ENCODE measurements at places on chromosomes 5 and 9.

GRCh38 chr5:107653685-107654084 is 17.1 kb downstream of the EFNA5 start:
- no peak for DNase-seq

DNA sequence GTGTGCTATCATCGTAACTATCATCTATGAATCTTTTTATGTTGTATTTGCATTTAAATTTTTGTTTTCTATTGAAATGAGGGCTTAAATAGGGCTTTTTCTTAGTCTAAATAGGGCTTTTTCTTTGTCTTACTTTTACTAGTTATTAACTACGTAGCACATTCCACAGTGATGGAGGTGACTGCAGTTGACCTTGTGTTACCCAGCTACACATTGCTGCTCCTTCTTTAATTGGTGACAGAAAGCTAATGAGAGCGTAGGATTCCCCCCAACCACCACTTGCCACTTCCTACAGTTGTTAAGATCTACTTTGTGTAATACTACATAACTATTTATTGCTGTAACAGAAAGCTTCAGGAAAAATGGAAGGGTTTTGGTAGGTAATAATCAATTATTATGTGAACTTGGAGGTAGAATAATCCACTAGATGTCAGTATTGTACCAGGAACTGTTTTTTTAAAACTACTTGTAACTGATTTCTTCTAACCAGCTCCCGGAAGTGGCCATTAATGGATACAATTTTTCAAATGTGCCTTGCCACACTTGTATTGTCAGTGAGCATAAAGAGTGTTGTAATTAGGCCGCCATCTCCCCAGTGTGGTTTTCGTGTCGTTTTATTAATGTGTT is 18.0 kb downstream of the MTRR start:
- DNase-seq: peak; percentile 54

DNA sequence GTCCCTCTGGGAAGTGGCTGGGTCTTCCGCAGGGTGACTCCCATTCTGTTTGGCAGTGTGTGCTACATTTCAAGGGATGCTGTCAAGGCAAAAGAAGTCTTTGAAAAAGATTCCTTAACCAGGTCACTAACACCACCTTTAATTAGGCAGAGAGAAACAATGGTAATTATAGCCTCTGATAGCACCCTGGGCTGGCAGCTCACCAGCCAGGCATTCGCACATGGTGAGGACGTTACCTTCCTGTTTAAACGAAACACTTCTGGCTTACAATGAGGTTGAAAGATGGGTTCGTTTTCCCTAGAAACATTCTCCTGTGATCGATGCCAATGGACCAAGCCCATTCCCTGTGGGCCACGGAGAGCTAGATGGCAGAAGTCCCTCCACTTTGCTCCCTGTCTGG is 230.1 kb upstream of the PANK3 start:
- no peak for DNase-seq

GRCh38 chr5:141734501-141735229 is 52.6 kb upstream of the ARAP3 start:
- DNase-seq: peak; percentile 43

GRCh38 chr5:135821802-135822201 is 12.7 kb upstream of the SLC25A48 start:
- DNase-seq: no peak

DNA sequence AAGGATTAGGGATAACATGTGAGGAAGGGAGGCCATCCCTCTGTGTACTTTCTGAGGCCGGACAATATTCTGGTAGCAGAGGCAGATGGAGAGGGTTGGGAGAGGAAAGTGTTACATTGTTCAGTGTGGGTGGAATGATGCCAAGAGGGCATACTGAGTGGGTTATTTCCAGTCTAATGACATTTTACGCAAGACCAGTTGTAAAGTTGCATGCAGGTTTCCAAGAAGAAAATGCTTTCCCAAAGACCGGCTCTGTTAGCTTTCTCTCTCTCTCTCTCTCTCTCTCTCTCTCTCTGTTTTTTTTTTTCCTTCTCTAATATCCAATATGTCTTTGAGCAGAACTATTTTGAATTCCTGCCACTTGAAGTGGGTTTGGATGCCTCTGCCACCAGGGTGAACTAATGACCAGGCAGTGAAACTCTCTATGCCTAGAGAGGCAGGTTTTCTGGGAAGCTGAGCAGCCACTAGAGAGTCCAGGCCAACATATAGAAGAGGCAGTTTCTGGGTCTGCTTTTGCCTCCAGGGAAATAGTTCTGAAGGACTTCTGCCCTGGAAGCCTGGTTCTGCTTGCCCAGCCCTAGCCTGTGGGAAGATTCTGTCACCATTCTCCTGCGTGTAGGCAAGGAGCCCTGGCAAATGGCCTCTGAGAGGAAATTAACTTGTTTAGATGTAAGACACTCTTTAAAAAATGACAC is 24.4 kb upstream of the ZNF366 start:
- no peak for DNase-seq

- DNase-seq: no peak
Measured at GRCh38 chr9:98854266-98854665, 46.8 kb downstream of the GALNT12 start.

DNA sequence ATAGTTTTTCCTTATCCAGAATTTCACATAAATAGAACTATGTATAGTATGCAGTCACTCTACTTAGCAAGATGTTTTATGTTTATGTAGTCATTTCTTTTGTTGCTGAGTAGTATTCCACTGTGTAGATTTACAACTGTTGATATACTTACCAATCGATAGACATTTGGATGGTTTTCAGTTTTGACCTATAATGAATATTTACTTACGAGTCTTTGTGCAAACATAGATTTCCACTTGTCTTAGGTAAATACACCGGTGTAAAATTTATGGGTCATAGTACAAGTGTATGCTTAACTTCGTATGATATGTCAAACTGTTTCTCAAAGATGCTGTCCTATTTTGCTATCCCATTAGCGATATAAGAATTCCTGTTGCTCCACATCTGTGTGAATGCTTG is 19.7 kb upstream of the OR2K2 start:
- DNase-seq: peak; percentile 46

GRCh38 chr5:175517824-175518450 is 39.6 kb downstream of the SFXN1 start:
- DNase-seq: no peak

GRCh38 chr9:70085241-70085640 is 41.6 kb downstream of the MAMDC2 start:
- no peak for DNase-seq

- no peak for DNase-seq
Measured at GRCh38 chr5:108743846-108744245, 3.9 kb upstream of the FER start.

- DNase-seq: no peak
Measured at GRCh38 chr5:62780888-62781287, 202.3 kb downstream of the LRRC70 start.

- DNase-seq: no peak
Measured at GRCh38 chr5:108061941-108062340, 320.0 kb downstream of the FBXL17 start.

DNA sequence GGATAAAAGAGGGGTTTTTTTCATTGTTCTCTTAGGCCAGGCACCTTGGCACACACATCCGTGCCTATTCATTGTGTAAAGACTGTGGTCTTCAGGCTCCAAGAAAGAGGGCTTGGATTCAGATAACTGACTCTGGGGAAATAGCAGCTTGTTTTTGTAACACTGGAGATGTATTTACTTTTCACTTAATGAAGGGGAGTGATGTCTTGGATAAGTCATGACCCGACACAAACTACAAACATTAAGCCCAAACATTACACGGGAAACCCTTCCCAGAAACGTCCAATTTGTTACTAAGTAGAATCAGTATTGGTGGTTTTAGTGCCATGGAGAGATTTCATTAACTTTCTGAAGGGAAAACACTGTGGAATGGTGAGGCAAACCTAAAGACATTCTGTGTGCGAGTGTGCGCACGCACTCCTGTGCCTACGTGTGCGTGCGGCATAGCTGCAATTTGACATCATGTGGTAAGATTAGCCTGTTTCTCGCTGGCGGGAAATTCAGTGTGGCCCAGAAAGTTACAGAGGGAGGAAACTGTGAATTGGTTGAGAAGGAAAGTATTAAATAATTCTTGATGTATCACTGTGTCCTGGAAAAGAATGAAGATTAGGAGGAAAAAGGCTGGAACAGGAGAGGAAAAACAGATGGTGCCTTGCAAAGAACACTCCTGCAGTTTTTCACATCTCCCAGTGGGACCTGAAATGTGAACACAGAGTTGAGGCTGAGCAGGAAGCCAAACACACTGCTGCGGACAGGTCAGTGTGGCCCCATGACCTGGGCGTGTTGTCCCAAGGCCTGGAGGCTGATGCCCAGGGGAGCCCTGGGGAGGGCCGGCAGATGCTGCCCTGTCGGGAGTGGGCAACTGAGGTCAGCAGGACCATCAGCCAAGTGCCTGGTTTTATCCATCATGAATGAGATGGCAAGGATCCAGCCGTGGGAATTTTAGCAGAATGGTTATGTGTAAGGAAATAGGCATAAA is 108.5 kb downstream of the GAS1 start:
- no peak for DNase-seq

DNA sequence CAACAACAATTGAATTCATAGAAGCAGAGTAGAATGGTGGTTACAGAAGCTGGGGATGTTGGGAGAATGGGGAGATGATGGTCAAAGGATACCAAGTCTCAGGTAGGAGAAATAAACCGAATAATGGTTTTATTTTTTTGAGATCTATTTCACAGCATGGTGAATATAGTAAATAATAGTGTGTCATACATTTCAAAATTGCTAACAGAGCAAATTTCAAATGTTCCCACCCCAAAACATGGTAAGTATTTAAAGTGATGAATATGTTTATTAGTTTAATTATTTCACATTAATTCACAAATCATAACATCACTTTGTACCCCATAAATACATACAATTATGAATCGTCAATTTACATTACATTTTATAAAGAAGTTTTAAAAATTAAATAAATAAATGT is 72.7 kb upstream of the ATG10 start:
- no peak for DNase-seq

DNA sequence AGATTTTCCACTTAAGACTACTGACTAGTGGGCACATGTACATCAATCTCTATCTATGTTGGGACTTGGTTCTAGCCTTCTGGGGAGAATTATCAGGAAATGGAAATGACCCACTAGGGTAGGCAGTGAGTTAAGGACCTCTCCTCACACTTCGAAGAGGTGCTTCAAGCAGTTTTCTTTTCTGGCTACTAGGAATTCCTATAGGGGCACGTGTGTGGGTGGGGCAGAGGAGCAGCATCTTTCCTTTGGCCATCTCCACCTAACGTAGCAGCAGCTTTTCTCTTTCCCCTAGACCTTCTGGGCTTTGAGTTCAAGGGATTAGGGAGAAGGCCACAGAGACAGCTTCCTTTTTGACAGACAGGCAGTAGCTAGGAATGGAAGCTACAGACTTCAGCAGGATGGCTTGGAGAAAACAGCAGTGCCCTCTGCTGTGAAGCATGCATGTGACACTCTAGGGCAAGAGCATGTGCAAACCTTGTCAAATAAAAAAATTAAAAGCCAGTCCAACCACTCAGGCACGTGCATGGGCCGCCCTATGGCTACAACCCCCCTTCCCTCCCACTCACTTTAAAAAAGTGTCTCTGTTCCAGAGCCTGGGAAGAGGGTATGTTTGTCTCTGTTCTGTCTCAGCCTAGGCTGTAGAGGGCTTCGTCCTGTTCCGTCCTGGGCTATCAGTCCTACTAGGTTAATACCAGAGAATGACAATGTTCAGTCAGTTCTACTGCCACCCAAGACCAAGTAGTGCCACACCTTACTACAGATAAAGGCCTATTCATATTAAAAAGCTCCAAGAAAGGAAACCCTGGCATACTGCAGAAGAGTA is 8.7 kb upstream of the GFRA3 start:
- peak; percentile 32 for DNase-seq

DNA sequence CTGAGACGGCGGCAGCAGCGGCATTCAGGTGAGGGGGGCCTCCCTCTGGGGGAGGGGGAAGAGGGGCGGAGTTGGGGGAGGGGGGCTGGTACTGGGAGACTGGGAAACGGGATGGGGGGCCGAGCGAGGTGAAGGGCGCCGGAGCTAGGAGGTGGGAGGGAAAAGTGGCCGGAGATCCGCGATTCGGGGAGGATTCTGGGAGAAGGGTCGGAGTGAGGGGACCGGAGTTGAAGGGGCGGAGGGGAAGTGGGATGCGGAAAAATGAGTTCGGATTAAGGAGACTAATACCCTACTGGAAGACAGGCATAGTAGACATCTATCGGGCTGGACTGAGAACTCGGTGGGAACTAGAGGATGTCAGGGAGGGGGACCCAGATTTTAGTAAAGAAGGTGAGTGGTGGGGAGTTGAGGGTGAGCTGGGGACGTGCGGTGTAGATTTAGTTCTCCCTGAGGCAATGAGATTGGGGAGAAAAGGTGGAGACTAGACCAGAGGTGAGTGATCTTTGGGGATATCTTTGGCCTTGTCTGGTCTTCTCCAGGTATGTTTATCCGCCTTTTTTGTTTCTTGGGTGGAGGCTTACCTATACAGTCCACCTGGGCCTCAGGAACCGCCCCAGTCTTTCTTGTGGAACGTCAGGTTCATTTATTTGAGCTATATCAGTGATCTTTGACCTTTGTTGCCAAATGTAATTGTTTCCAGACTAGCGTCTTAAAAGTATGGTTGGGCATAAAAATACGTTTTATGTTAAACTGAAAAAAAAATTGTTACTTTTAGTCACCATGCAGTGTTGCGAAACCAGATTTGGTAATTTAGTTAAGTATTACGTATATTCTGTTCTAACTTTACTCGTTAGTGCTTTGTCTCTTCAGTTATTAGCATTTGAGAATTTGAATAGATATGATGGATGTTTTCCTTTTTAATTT is 632 bp downstream of the UBAP1 start:
- DNase-seq: no peak

GRCh38 chr9:137320555-137321384 is 18.7 kb upstream of the NRARP start:
- no peak for DNase-seq
